Activated T-helper 2 cell treated with anti-CD3 and anti-CD28 coated beads, Interferon-gamma antibody, Interleukin-2, Interleukin-4, amounts not matched to agents 10 μg/mL and 5 μg/mL and 100 μg/mL, durations not matched to agents 14 hours and 24 hours and 36 hours (primary cell): ENCODE measurements at places on chromosomes 5 and 9. TPM values are rescaled to one million over a fixed set of nuclear protein-coding genes. Genes with fewer than 3 reads are reported as not detected.

The CCNH gene
- 68.2 and 70.1 TPM in 2 replicates for total RNA-seq

The MVB12B gene
- 0.23 and 0.50 TPM in 2 replicates for total RNA-seq

The IFNK gene
- total RNA-seq = not detected in 2 replicates

DNA sequence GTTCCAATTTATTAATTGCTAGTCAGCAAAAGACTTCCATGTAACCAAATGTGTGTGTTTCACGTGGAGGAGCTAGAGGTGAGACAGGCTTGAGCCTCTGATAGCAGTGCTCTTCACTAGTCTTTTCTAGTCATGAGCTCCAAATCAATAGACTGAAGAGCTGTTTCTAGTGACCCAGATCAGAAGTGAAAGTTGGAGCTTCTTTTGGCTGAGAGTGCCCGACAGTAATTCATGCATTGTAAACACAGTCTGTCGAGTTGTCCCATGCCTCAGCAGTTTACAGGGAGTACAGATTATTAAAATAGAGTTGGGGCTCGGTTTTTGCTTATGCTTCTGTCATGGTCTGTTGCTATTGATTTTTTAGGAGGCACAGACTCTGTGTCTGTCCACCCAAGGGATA lies 793.1 kb downstream of the DTWD2 start:
- no peak for DNase-seq

- DNase-seq = no peak
Measured at GRCh38 chr5:167281925-167282324, 1009.5 kb upstream of the WWC1 start.

- DNase-seq = no peak
Measured at GRCh38 chr5:138699482-138699881, 53.7 kb upstream of the CTNNA1 start.

The ENTPD2 gene
- not detected in 2 replicates for total RNA-seq

DNA sequence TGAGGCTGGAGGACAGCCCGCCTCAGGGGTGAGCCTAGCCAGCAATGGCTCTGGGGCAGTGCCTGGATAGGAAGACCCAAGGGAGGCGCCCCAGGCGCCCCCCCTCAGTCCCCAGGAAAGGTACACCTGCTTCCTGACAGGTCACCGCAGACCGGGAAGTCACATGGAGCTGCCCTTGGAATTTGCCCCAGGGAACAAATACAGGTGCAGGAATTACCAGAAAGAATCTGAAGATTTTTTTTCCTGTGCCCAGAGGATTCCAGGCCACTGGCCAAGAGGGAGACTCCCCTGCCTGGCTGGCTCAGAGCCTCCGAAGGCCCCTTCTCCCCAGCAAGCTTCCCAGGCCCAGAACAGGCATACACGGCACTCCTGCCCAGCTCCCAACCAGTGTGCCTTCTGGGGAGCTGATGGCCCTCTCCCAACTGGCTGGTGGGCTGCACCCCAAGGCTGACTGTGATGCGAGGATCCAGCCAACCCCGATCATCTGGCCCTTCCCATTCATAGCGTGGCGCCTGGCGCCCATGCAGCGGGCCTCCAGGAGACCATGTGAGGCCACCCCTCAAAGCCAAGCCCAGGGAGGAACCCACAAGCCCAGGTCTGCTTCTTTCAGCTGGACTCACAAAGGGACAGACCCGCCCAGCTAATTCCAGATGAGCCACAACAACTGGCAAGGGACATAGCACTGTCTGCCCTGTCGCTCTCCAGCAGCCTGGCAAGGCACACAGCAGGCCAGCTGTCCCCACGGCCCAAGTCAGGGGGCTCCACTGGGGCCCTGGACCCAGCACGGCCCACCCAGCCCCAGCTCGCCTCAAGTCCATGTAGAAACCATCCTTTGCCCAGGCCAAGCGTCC lies 2.3 kb downstream of the TPRN start:
- no peak for DNase-seq

GRCh38 chr9:14212697-14213420 lies 101.1 kb downstream of the NFIB start:
- no peak for DNase-seq

DNA sequence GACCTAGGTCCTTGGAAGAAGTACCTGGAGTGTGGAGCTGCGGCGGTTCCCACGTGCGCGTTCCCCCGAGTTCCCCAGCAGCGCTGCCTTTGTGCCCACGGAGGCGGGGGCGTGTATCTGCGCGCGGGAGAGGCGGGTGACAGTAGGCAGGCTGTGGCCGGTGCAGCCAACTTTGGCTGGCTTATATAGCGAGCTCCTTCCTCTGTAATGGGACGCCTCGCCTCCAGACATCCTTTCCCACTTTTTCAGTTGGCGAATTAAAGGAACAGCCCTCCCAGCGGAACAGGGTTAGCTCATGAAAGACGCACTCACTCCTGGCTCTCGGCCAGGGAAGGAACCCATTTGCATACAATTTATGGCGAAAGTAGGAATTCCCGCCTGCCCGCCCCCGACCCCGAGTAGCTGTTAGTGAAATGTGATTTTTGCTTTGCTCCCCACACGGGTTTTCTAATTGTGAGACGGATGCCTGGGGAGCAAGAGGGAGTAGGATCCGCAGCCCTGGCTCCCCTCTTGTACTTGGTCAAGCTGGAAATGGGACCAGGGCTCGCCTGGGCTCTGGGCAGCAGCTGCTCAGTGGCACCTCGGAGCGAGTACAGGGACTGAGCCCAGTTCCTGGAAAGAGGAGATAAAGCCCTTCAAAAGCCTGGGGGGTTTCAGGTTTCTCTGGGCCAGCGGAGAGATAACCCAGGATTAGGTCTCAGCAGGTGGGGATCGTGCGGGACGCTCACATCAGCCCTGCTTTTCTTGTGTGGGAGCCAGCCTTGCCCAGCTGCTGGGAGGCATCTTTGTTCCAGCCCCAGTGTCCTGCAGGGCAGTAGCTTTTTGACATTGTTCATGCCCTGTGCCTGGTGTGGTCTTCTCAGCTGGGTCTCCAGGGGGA lies at the start of gene TNC:
Gene TNC (minus strand): TSS at position 159 of the 880 bp plus-strand sequence. CDS start 27,139 bp downstream, outside the sequence.
- no peak for DNase-seq

DNA sequence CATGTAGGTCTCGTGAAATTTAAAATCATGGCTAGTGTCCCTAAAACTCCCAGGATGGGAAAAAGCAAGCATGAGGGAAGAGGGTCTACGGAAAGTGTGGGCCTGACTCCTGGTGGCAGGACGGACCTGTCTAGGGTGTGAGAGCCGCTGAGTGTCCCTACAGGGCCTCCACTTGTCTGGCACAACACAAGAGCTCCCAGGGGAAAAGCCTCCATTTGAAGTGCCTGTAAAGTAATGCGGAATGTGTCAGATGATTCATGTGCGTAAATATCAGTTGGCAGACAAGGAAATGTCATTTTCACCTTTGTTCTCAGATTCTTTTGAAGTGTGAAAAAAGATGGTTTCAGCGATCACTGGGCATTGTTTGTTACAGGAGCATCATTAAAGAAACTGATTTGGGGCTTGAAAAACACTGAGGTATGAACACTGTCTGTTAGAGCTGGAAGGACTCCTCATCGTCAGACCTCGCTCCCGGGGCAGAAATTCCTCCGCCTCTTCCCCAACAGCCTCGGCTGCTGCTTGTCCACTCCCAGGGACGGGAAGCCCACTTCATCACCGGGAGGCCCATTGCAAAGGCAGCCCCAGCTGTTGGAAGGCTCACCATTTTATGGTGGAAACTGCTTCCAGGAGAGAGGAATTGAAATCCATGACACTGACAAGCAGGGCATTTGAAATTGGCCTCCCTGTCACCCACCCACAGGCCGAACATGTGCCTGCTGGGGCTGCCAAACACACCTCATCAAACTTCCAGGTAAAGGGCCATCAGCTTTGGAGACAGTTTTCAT lies 240.8 kb downstream of the FSTL4 start:
- DNase-seq = no peak

The WDR38 gene
- not detected in 2 replicates for total RNA-seq

The UNC13B gene
- total RNA-seq = 0.83 and 0.84 TPM in 2 replicates

The NEUROG1 gene
- total RNA-seq = not detected in 2 replicates

DNA sequence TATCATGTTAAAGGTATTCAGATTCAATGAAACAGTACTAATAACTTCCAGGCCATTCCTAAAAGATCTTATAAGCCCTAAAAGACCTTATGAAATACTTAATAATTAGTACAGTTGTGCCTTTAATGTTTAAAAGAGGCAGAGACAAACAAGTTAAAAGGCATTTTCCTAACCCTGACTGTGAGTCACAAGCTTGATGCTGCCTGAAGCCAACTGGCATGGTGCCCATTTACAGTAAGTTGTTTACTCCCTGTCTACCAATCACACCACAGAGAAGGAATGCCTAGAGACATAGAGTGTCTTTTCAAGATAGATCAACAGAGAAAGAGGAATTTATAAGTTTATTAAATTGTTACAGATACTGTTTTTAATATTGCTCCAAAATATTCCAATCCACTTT lies 47.8 kb downstream of the NR3C1 start:
- DNase-seq = no peak

DNA sequence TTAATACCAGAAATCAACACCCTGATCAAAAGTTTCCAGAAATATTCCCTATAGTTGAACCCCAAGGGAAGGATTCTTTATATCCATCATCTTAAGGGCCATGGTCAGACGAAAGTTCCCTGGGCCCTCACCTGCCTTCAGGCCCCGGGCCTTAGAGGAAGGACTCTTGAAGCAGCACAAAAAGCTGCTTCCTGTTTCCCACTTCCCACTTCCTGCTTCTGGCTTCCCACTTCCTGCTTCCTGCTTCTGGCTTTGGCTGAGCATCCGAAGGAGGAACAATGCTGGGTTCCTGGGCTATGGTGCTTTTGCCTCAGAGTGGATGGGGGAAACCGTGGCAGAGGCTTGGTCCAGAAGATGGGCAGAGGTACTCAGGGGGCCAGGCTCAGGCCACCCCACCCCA lies 25.8 kb upstream of the DAP start:
- DNase-seq = no peak

The IL3 gene
- 140 and 142 TPM in 2 replicates for total RNA-seq

GRCh38 chr5:110951373-110951791 lies 120.1 kb upstream of the TSLP start:
- DNase-seq = no peak

GRCh38 chr9:131657940-131658339 lies 81.9 kb downstream of the RAPGEF1 start:
- DNase-seq = no peak

DNA sequence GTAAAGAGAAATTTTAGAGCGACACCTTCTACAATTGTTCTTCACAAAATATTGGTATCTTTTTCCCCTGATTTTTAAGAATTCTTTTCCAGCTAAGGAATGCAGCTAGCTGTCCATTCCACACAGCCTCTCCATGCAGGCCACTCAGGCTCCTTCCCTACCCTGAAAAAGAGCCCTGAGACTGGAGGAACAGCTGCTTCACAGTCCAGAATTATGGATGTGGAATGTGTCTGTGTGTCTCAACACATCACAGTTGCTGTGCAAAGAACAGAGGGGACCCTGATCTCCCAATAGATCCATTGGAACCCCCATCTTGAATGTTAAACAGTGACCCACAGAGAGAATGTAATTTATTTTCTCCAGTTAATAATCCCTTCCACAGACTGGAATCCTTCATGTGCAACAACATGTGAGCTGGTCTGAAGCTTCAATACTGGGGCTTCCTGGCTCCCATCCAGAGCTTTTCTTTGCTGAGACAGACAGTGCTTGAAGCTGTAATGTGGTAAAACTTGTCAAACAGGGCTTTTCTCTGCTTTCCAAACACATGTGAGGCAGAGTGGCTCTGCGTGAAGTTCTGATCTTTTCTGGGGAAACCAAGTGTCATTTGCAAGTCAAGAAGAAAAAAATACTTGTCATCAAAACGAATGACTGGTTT lies 53.3 kb upstream of the SMC5 start:
- DNase-seq = no peak

DNA sequence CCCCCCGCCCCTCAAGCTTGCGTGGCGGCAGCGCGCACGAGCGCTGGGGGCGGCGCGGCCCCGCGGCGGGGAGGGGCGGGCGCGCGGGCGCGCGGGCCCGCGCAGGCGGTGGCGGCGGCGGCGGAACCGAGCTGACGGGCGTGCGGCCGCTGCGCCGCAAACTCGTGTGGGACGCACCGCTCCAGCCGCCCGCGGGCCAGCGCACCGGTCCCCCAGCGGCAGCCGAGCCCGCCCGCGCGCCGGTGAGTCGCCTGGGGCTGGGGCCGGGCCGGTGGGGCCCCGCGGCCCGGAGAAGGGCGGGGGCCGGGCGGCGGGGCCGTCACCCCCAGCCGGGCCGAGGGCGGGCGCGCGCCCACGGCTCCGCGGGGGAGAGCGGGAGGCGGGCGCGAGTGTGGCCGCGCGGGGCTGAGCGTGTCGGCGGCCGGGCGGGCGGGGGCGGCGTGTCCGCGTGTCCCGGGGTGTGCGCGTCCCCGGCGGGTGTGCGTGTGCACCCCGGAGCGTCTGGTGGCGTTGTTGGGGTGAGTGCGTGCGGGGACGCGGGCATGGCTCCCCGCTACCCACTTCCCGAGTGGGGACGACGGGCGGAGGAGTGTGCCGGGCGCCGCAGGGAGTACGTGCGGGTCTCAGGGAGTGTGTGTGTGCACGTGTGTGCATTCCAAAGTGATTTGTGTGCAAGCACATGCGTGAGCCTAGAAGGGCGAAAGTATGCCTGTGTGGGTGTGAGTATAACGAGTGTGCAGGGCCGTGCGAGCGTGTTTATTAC lies at the start of gene NEK6:
Gene NEK6 (plus strand): TSS at position 106 of the 763 bp plus-strand sequence. CDS start 44,016 bp downstream, outside the sequence.
- peak; percentile 28 for DNase-seq

DNA sequence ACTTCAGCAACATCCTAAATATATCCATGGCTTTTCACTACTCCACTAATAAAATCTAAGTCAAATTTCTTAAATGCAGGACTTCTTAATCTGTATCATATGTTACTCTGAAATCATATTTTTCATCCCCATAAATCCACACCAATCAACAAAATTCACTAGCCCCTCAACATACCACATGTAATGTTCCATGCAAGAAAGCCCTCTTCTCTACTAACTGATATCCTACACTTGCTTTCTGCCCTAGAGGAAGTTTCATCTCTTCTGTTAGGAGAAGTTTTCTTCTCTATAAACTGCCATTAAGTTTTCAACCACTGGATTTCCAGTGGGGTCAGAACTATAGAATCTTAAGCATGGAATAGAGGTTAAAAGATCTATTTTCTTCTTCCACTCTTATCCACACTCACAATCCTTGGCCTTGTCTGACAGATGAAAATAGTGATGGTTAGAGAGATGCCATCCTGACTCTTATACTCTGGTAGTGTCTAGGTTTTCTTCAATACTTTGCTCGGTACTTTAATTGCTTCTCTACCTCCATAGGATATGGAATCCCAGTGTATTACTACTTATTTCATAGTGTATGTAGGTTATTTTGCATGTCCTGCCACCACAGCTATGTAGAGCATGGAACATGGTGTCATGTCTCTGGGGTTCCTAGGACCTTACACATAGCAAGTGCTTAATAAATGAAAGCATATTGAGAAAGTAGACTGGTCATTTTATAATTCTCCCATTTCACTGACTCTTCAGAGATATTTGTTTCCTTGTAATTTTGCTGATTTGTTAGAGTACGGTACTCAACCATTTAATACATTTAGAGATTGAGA lies 48.4 kb downstream of the ALDH1A1 start:
- no peak for DNase-seq

DNA sequence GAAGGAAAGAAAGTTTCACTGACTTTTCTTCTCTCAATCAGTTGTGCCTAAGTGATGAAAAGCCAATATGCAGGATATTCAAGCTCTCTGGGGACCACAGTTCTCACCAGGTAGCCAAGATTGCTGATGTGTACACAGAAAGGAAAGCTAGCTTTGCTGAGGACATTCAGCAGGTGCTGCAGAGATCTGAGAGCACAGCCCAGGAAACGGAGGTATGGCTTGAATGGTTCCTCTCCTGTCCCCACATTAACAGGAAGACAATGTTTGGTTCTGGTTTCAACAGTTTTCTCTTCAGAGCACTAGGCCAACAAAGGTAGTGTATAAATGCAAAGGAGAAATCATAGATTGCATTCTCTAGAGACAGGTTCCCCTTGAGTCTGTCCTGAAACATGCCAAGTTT lies 69.6 kb downstream of the PTPDC1 start:
- no peak for DNase-seq

The SMC2 gene
- total RNA-seq = 56.1 and 57.5 TPM in 2 replicates

GRCh38 chr9:13205824-13206223 lies 73.7 kb downstream of the MPDZ start:
- DNase-seq = no peak
